ENCODE measurements at places on chromosomes 2 and 18.

DNA sequence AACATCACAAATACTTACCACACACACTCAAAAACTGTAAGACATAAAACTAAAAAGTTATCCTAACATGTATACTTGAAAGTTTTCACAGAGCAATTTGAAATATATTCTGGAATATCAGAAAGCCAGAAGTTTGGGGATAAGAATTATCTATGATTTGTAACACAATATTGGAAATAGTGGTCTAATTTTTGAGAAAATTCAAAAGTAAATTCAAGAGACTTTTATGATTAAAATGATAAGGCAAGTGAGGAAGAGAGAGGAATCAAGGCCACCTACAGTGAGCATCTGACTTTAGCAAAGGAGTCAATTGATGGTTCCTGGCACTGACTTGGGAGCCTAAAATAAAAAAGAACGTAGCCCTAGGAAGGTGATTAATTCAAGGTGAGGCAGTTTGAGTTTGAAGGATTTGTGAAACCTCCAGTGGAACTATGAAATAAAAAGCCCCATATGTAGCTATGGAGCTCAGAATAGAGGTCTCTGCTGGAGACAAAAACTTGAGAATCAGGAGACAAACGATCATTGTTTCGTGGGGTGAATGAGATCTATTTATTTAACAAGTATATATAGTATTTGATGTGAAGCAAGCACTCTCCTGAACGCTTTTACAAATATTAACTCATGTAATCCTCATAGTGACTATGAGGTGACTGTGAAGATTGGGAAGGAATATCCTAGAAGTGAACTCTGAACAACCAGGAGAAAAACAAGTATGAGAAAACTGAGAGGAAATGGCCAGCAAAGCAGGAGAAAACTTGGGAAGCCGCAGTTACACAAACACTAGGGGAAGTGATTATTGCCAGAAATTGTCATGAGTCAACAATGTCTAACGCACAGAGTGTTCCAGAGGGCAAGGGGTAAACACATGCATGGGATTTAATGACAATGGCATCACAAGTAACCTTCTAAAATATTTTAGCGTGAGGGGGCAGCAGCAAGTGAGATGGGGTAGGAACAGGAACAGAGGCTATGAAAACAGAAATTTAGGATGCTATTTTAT is 12.8 kb downstream of the TFPI start:
- no peak for DNase-seq

DNA sequence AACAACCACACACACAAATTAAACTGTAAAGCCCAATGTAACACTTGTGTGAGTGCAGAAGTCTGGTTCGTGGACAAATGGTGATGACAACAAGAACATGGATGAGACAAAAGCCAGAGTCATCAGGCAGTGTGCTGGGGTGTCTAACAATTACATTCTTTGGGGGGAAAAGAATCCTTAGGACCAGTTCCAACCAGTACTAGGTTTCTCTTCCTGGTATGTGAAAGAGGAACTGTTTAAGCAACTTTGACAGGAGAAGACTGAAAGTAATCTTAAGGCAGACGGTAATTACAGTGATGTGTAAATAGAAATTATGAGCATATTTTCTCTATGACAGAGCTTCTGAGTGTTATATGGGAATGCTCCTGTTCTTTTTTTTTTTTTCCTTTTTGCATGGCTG is 133.4 kb downstream of the AFF3 start:
- DNase-seq = no peak

- no peak for DNase-seq
These were observed 179.7 kb upstream of the ACVR2A start for GRCh38 chr2:147665105-147665504.

DNA sequence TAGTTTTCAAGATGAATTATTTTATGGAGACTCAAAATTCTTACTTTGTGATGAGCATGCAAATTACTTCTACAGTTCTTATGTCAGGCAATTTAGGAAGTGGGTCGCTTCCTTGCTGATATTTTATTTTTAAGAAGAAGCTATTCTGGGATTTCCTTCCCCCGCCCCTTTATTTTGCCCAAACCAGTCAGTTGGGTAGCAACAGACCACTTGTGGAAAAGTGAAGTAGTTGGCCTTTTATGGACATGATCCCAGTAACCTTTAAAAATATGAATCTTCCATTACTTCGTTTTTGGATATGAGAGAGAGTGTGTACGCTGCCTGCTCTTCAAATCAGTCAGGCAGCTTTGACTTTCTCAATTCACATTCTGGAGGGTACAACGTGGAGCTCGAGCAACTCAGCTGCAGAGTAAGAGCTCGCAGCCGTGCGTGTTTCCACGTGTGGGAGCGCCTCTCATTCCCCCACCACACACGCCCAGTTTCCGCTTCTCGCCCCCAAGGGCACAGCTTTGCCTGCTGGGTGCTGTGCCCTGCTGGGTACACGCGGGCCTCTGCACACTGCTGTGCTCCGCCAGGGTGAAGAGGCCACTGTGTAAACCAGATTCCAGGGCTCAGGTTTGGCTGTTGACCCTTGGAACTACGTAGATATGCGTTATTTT is 92.6 kb downstream of the ITGB1BP1 start:
- no peak for DNase-seq

GRCh38 chr2:27792759-27793158 is 21.2 kb downstream of the MRPL33 start:
- no peak for DNase-seq

GRCh38 chr18:70425236-70425635 is 136.4 kb downstream of the SOCS6 start:
- no peak for DNase-seq

DNA sequence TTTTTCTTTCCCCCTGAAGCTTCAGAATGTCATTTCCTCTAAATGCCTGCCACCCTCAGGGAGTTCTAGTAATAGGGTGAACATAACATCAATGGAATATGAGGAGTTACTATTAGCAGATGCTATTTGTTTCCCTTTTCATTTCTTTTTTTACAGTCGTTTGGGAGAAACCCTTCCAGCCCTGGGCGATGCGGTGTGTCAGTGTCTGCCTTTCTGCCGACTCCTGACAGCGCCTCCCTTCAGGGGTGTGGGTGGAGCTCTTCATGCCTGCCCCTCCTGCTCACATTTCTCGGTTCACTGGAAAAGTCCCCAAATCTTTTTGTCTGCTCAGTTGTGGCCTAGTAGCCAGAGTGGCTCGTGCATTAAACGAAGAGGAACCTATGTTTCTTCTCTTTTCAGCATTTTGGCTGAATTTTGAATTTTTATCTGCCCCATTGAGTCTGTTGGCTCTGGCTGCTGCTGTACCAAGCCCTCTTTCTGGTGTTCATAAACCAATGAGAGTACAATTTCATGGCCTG is 72.3 kb downstream of the FMNL2 start:
- DNase-seq = peak; percentile 78

DNA sequence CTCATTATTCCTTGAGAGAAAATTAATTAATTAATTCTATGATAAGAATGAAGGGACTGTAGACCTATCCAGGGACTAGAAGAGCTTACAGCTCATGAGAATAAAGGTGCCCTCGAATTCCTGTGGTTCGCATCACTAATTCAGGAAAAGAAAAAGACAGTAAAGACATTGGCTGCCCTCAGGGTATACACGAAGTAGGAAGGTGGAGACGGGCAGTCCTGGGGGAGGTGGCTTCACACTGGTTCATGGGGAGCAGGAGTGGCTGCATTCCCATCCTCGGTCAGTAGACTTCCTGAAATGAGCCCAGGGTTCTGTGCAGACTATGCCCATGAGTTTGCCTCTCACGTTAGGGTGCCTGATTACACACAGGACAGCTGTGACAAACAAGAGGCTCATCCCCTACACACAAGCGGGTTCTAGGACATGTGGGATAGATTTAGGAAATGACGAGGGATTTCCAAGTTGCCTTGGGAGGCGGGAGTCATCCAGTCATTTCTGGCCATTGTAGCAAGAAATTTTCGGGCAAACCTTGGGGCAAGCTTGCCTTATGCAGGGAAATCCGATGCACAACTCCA is 282.2 kb downstream of the CYP26B1 start:
- no peak for DNase-seq

DNA sequence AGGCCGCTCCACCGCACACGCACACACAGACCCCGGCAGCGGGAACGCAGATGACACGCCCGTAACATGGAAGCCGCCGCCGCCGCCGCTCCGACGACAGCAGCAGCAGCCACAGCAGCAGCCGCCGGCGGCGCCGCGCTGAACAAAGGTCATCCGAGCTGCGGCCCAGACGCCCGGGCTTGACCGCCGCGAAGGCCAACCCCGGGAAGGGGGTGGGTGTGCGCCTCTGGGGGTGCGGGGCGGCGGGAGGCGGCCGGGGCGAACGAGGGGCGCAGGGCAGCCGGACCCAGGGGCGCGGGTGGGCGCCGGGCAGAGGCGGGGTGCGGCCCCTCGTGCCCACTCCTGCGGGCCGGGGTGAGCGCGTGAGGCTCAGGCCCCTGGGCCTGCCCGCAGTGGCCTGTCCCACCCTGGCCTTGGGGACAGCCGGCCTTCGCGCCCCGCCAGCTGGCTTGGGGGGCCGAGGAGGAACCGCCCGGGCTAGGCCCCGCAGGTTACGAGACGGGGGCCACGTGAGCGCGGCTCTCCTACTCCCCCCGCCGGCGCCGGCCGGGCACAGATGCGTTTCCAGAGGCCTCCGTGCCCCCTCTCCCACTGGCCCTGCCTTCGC is 1.0 kb upstream of the ZNF532 start:
- peak; percentile 41 for DNase-seq

GRCh38 chr2:31414601-31415241 is at the start of gene XDH:
XDH (minus strand) TSS chr2:31414742; CDS start chr2:31414666, 76 bp downstream.
- no peak for DNase-seq

GRCh38 chr2:41955316-41956043 is 92.3 kb upstream of the PKDCC start:
- DNase-seq = peak; percentile 22

DNA sequence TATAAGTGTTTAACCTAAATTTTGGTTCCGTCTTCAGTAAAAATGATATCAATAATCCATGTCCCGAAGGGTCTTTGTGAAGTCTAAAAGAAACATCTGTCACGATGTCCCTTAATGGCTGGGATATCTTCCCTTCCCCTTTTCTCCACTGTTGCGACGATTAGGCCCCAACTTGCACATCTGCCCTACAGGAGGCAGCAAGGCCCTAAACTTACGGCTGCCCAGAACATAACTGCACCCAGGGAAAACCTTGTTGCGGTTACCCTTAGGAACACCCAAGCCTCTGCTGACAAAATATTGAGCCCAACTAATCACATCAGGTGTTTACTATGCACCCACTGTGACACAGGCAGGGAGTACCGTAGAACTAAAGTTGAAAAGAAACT is 1.3 kb upstream of the SMAD2 start:
- DNase-seq = no peak

GRCh38 chr2:212194396-212194795 is 344.2 kb downstream of the ERBB4 start:
- peak; percentile 24 for DNase-seq

- DNase-seq = peak; percentile 11
These were observed 254.3 kb downstream of the CAMKMT start for GRCh38 chr2:44615950-44616518.

DNA sequence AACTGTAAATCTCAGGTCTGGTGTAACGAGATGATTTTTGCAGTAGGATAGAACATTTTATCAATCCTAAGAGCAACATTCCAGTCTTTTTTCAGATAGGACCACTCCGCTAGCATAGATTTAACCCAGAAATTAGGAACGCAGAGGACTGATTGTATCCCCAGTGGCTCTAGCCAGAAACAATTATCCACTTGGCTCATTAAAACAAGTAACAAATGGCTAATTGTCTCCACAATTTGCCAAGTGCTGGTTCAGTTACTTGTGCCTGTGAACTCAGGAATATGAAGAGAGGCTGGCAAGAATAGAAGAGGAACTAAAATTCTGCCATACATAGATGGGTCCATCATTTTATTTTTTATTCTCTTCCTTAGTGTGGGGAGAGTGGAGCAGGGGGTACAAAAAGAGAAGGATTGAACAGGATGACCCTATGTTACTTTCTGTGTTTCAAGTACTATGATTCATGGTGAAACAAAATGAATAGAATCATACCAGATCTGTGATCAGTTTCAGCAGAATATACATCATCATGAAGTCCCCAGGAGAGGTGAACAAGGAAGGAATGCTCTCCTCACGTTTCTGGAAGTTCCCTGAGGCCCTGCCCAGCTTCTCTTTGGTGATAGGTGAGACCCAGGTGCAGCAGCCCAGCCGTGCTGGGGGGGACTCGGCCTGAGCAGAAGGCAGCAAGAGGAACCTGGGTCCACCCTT is 121.6 kb downstream of the ARL4C start:
- peak; percentile 55 for DNase-seq

GRCh38 chr18:59921384-59921891 is 21.6 kb downstream of the PMAIP1 start:
- DNase-seq = no peak

DNA sequence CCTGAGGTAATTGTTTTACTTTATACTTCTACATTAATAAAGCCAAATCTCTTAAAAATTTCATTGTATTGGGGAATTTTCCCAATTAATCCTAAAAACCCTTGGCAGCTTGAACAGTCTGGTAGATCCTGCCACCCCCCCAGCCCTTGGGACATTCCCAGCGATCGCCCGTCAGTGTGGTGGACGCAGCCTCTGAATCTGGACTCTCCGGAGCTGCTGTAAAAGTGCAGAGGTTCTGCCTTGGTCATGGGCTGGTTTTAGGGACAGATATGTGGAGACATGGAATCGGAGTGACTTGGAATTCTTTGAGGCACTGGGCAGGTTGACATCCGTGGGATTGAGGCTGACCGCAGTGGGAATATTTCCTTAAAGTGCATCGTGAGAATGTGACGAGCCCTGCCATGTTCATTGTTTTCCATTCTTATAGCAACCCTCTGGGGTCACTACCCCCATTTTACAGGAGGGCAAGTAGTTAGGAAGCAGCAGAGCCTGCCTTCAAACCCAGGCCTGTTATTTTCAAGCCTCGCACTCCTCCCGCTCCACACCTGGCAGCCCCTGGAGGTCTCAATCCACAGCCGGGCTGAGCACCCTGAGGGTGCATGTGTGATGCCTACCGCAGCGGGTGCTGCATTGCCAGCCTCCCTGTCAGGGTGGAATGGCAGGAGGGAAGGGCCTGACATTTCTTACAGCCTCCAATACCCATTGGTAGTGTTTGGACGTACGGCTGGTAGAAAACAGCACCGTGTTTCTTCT is 6.5 kb downstream of the EMILIN2 start:
- no peak for DNase-seq

DNA sequence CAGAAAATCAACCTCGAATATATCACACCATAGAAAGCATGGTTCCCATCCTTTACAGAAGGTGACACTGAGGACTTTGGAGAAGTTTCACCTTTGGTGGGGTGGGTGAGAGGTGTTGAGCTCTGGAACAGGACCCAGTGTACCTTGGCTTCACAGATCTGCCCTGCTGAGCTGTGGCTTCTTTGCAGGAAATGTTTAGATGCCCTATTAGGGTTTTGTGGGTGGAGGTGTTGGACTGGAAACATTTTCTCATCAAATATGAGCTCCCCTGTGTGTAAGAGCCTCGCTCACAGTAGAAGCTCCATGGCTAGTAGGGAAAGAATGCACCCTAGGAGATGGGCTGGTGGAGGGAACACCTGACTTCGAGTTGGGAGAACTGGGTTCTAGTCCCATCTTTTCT is 55.6 kb downstream of the RPL37A start:
- DNase-seq = no peak

GRCh38 chr2:190156530-190157212 is 94.1 kb upstream of the MSTN start:
- DNase-seq = no peak

All from G401 (cell line).